SJSA1 (cell line): ENCODE measurements at places on chromosomes 6 and 20. TPM values are rescaled to one million over a fixed set of nuclear protein-coding genes. Genes with fewer than 3 reads are reported as not detected.

DNA sequence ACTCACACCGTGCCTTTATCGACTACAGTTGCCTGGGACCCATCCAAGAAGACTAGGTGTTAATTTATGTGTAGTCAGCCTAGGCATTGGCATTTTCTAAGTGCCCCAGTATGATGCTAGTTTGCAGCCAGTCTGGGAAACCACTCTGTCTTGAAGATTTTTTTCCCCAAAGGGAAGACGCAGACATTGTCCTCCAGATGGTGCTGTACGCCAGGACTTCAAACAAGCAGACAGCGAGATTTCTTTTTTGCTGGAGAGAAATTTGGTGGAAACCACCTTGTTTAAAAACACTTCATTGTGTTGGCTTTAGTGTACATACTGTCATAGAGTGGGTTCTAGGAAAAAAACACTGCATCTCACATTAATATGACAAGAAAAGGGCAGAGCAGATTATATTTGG is 30.0 kb downstream of the ALDH5A1 start:
- no peak for DNase-seq

RAET1L gene
- not detected in 2 replicates for total RNA-seq

DNA sequence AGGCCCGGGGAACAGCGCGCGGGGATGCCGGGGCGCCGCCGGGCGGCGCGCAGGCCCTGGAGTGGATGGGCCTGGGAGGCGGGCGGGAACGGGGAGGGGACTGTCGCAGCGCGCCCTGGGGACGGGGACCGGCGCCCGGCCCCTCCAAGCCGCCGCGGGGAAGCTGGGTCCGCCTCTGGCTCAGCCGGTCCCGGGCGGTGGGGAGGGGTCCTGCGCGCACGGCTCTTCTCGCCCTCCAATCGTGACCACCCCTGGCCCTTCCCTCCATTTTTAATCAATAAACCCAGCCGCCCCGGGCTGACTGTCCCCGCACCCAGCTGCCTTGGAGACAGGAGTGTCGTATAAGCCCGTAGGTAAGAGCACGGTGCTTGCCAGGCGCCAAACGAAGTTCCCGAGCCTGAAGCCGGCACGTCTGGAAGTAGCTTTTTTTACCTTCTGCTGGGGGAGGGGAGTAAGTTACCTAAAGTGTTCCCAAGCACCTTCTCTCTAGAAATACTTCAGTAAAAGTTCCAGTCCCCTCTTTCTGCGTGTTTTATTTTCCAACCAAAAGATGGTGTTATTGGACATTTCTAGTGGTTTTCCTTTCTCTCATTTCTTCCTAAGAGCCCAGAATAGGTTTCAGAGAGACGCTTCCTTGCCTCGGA is 780 bp upstream of the TAF4 start:
- DNase-seq, result peak; percentile 72

ARFGAP1 gene
- total RNA-seq, result 63.0 and 70.9 TPM in 2 replicates

DNA sequence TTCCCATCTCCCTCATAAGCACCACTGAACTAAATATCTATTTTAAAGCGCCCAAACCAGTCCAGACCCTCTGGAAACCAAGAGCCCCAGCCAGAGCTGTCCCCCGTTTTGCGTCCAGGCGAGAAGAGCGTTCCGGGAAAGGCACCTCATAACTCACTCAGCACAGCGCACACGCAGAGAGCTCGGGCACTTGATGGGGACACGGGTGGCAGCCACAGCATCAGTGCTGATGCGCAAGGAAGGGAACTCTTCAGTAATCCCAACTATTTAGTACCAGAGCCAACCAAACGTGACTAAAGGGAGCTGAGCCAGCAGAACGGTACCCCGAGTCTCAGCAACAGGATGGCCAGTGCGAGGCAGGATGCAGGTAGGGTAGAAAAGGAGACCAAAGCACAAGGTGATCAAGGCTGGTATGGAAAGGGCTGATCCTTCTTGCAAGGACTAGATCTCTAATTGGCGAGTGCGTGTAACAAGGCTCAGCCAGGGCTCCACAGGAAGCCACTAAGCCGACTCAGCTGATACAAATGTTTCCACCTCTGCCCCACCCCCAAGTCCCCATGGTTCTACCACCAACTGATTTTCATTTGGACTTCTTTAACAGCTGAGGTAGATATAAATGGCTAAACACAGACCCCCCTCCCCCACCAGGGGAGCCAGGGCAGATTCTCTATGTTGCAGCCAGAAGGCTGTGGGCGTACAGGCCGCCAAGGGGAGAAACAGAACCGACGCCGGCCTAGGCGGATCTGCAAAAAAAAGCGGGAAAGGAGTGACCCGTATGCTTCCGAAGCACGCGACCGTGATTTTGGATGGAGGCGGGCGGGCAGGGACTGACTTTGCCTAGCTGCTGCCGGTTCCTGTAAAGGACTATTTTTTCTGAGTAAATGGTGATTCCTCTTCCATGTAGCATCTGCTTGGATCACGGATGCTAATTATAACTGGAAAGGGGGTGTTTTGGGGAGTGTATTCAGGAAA is 183.5 kb upstream of the COL21A1 start:
- no peak for DNase-seq

DNA sequence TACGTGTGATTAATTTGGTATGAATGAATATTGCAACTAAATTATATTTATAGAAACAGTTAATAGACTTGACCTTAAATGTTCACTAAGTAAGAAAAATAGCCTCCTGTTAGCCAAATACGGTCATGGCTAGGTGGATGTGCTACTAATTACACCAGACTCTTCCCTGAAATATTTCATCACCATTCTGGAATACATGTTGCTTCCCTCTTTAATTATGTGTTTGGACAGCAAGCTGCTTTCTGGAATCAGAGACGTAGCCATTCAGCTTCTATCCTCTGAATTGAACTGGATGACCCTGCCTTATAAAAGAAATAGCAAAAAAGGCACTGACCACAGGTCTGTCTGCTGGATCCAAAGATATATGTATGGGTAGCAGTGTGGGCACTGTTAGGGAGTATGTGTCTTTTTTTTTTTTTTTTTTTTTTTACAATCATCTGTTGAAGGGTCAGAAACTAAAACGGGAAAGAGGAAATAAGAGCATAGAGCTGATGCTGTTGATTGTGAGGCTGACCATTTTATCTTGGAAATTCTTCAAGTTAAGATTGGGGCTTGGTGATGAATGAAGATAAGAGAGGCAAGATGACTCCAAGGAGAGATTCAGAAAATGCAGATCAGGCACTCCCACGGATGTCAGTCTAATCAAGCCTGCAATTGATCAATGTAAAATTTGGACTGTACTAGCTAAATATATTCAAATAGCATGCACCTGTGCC is 283.2 kb upstream of the HSF2 start:
- no peak for DNase-seq

GRCh38 chr20:61499859-61500554 is 247.9 kb downstream of the CDH4 start:
- DNase-seq, result no peak

GRCh38 chr20:45037050-45037449 is 63.9 kb downstream of the KCNS1 start:
- no peak for DNase-seq

DNA sequence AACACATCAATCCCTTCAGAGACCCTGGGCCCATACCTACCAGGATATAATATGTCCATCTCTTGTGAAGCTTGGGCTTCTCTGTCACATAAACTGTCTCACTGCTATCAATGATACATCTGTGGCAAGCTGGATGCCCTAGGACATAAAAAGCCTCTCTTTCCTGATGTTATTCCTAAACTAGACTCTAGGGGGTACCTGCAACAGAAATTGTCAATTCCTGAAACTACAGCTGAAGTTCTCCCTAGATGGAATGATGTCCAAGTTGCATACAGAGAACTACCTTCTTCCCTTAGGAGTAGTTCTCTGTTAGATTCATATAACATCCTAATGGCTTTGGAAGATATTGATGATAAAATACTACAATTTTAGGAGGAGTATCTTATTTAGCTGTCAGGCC is 35.8 kb downstream of the TBX18 start:
- DNase-seq, result no peak
